ENCODE measurements at places on chromosomes 3 and 15. TPM values are rescaled to one million over a fixed set of nuclear protein-coding genes. Genes with fewer than 3 reads are reported as not detected.

DNA sequence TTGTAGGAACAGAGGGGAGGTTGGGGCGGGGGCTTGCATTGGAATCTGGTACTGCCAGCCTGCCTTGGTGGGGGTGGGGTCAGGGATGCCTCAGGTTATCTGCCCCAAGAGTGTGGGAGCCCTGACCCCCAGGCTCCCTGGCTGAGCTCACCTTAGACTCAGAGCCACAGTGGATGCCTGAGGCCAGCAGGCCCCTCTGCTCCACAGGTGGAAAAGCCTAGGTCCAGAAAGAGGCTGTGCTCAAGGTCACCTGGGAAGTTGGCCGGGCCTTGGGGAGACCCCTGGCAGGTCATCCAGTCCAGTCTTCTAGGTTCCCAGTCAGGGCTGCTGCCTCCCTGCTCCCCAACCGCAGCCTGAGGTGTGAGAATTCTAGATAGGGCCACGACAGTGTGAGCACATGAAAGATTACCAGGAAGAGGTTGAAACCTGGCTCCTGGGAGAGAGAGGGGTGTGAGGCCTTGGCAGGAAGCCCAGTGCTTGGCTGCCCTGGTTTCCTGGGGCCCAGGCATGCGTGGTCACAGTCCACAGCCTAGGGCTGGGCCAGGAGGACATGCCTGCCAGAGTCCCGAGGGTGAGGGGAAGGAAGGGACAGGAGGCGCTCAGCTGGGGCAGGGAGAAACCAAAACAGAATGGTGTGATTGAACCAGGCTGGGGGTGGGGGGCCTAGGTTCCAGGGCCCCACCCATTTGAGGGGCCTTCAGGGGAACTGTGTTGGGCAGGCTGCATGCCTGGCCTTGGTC, 4.9 kb downstream of the HDAC11 start:
- peak; percentile 14 for DNase-seq

GRCh38 chr3:94996743-94997142, 933.9 kb downstream of the NSUN3 start:
- DNase-seq: no peak

GRCh38 chr15:71151081-71151480, 35.8 kb downstream of the THSD4 start:
- no peak for DNase-seq

DNA sequence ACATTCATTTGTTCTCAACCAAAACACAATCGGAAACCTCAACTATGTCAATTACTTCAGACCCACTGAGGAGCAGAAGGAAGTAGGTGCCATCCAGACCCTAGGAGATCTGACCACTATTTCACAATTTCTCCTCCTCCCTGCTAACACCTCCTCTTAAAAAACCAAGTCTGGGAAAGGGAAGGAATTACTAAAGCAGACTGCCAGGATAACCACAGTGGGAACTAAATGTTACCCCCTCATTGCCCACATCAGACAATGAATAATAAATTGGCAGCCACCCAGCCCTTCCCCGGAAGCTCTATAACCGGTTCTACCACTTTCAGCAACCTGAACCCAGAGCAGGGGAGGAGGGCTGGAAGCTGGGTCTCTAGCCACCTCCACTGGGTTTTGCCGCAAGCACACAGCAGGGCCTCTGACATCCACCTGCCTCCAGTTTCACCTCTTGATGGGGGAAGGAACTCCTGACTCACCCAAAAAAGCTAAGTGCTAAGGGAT, 17.6 kb downstream of the C15orf62 start:
- DNase-seq: peak; percentile 84

DNA sequence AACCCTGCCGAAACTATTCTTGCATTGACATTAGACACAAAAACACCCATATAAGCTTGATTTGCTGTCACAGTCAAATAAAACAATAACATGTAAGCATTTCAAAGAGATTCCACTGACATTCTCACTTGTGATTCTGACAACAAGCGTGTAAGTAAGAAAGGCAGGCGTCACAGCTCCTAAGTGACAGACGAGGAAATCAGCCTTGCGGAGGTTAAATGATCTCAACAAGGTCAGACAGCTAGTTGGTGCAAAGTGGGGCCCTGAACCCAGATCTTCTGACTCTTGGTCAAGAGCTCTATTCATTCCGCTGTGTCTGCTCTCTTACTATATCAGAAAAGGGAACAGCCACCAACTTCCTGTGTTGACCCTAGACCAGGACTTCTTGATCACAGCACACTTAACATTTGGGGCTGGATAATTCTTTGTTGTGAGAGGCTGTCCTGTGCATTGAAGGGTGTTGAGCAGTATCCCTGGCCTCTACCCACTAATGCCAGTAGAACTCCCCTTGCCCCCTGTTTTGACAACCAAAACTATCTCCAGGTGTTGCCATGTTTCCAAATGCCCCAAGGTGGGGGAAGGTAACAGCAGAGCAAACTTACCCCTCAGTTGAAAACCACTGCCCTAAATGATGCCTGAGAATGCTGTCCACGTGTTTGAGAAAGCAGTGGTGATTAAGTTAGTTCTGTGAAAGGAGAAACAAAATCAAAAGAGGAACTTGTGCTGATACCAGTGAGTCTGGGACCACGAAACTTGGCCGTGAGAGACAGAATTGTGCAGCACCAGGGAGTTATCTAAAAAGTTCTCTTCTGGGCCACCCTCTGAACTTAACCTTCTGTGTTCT, 86.1 kb downstream of the LIPC start:
- DNase-seq: peak; percentile 43

DNA sequence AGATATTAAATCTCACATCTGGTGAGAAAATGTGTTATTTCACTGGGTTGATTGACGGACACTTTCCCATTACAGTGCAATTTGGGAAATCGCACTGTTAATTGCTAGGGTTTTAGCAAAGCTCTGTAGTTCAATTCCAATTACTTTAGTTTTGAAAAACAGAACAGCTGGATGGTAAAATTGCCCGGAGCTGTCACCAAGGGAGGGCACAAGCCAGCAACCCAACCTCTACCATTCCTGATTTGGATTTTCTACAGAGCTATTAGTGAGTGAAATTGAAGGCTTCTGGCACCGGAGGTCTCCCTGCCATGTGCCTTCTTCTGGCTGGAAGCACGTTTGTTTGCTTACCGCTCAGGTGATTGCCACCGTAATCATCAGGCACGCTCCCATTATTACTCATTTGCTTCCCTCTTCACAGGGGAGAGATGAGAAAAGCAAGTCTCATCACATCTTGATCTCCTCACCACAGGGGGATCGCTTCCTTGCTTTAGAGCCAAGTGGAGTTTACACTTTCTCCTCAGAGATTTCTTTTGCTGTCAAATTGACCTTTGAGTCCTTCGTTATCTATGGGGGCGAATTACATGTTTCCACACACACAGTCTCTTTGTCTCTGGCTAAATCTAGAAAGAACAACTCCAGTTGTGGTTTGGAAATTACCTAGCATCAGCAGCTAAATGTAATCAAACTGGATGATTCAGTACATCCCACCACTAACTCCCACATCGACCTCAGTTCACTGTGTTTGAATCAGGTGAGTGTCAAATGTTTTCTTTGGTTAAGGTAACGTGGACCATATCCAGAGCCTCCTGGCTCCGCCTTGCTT, 421.7 kb upstream of the GOLIM4 start:
- DNase-seq: peak; percentile 9

GRCh38 chr3:54577313-54577712, 350.5 kb downstream of the LRTM1 start:
- DNase-seq: no peak

DNA sequence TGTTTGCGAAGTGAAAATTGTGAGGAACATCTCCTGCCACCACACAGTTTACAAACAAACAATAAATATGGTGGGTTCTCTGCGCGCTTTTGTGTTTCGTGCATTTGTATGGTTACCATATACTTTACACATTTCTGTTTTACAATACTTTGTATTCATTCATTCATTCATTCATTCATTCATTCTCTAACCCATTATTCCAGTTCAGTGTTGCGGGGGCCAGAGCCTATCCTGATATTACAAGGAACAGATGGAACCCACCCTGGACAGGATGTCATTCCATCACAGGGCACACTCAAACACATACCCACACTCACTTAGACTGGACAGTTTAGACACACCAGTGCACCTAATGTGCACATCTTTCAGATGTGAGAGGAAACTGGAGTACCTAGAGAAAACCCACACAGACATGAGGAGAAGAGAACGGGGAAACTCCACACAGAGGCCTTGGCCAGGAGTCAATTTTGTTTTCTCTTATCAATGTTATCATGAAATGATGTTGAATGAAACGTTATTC, 160.5 kb downstream of the FNDC3B start:
- no peak for DNase-seq

GRCh38 chr3:169116056-169116693, 547.3 kb downstream of the MECOM start:
- no peak for DNase-seq

- no peak for DNase-seq
Observed at GRCh38 chr3:169144270-169144669, 519.2 kb downstream of the MECOM start.

DNA sequence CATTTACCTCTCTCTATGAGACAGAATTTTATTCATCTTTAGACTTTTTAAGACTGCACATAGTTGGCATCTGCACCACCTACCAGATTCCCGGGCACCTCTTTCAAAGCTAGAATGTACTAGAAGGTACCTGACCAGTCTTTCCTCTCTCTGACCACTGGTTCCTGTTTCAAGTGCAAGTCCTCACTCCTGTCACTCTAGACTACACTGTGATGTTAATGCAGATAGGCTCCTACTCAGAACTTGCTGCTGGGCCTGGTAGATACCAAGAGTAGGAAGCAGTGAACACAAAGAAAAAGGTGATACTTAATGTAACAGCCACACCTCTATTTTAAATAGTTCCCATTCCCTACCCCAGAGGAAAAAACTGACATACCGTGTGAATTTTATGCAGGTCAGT, 8.1 kb upstream of the TCAIM start:
- no peak for DNase-seq

- DNase-seq: no peak
Observed at GRCh38 chr3:55709411-55710012, 222.4 kb upstream of the WNT5A start.

- no peak for DNase-seq
Observed at GRCh38 chr3:9498781-9499180, 54.8 kb downstream of the LHFPL4 start.

- no peak for DNase-seq
Observed at GRCh38 chr3:133209871-133210550, 171.8 kb downstream of the TMEM108 start.

DNA sequence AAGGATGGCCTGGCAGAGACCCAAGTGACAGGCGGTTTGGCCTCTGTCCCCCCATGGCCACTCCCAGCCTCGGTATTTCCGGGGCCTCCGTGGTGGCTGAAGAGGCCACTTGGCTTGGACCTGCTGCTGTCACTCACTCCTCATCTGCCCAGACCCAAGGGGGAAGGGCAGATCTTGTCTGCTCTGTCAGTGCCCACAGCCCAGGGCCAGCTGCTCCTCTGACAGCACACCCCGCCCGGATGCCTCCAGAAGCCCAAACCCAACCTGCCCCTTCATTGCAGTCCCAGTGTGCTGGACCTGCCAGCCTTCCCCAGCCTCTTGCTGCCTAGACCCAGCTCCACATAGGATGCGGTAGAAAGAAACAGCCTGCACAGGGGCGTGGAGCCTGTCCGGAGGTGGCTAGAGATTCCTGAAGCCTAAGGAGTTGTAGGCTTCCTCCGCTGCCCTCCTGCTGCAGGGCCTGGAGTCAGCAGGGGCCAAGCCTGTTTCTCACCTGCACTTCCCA, 52.0 kb downstream of the MAGEF1 start:
- DNase-seq: no peak

- no peak for DNase-seq
Observed at GRCh38 chr15:29242456-29243242, 27.0 kb downstream of the NSMCE3 start.

GRCh38 chr3:129534428-129535027, 6.1 kb downstream of the RHO start:
- DNase-seq: no peak

GRCh38 chr3:53677413-53677812, 168.8 kb downstream of the CHDH start:
- no peak for DNase-seq

- no peak for DNase-seq
Observed at GRCh38 chr3:195180490-195181112, 90.4 kb downstream of the XXYLT1 start.

- DNase-seq: no peak
Observed at GRCh38 chr3:22265403-22265802, 514.4 kb upstream of the ZNF385D start.

DNA sequence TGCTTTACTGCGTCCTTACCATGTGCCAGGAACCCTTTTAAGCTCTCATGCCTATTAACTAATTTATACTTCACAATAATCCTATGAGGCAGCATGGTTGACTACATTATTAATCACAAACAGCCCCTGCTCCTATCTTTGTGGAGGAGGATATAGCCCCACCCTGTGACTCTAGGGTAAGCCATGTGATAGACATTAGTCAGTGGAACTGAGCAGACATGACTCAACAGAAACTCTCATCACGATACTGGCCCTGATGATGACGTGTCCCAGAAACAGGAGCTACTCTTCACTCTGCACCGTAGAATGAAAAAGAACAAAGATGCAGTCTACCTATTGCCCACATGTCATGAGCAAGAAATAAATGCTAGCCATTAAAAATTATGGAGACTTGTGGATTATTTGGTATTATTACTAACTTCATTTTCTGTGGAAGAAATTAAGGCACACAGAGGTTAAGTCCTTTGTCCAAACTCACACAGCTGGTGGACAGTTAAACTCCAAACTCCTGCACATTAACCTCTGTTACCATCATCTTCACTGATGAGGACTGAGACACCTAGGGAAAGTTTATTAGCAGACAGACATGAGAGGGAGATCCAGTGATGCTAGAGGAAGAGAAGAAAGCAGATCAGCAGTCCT, 51.2 kb downstream of the CFAP20DC start:
- DNase-seq: peak; percentile 10

- no peak for DNase-seq
Observed at GRCh38 chr15:81373775-81374395, at the start of gene TMC3. TSS of gene TMC3 (minus strand) at chr15:81374213. CDS start at chr15:81374077, 136 bp downstream.

DNA sequence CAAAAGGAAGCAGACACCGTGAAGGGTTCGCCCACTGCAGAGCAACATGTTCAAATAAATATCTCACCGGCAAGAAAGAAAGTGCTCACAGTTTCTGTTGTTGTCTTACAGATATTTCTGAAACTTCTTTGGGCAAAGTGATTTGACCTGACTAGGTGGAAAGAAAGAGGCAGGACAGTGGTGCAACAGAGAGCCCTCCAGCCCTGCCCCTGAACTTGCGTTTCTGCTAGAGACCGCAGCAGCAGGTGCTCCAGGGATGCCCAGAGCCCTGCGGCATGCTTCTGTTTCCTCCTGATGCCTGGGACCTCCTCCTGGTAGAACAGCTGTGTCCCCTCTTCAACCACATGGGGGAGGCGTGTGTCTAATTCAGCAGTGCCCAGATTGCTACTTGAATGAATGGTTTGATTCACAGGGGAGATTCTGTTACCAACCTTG, 123.4 kb downstream of the ATP10A start:
- peak; percentile 61 for DNase-seq

The MINAR1 gene
- total RNA-seq: 0.45 TPM

The ANKRD34C gene
- total RNA-seq: not detected

The P2RY12 gene
- total RNA-seq: not detected

The GASK1A gene
- not detected for total RNA-seq

The MYO5C gene
- total RNA-seq: 1.9 TPM

The CNTN4 gene
- not detected for total RNA-seq

The FURIN gene
- 117 TPM for total RNA-seq

The MORF4L1 gene
- total RNA-seq: 236 TPM

The MYD88 gene
- 29.3 TPM for total RNA-seq

The STIMATE gene
- total RNA-seq: 18.3 TPM

The CILP gene
- not detected for total RNA-seq

The SUSD5 gene
- total RNA-seq: not detected

The SCN11A gene
- not detected for total RNA-seq
